ENCODE measurements at places on chromosomes 11 and 22.

DNA sequence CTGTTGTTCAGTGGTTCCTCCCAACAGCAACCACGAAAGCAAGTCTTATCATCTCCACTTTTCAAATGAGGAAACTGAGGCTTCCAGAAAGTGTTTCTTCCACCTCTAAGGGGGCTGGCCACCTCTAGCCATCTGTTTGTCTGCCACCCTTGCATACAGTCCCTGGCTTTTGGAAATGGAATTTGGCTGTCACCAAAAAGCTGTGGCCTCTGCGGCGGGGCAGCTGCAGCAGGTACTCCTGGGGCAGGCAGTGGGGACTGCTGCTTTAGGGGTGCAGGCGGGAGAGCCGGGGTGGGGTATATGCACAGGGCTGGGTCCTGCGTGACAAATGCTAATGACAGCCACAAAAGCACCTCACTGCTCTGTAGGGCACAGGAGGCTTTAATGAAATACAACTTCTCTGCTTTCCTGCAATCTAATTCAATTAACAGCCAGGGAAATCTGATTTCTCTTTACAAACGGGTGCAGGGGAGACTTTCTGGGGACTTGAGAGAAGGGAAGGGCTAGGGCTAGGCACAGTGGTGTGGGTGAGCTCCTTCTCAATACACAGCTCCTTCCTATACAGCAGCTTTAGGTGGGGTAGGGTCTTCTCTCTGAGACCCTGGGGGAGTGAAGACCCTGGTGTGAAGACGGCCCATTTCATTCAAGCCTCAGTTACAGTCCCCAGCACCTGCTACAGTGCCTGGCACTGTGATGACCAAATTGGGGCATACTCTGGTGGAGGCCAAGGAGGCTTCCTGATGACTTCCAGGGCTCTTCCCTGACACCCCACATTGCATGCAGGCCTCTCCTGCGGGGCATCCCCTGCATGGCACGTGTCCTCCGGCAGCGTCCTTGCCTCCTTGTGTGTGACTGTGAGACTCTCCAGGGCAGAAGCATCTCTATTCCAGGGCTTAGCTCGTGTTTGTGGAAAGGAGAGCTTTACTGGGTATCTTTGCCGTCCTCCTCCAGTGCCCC is 161.6 kb downstream of the CEP164 start:
- DNase-seq: no peak

- DNase-seq: peak; percentile 76
Measured at GRCh38 chr22:18968011-18968749, 32.1 kb upstream of the PRODH start.

GRCh38 chr22:44493206-44493605 is 4.8 kb downstream of the RTL6 start:
- DNase-seq: no peak

DNA sequence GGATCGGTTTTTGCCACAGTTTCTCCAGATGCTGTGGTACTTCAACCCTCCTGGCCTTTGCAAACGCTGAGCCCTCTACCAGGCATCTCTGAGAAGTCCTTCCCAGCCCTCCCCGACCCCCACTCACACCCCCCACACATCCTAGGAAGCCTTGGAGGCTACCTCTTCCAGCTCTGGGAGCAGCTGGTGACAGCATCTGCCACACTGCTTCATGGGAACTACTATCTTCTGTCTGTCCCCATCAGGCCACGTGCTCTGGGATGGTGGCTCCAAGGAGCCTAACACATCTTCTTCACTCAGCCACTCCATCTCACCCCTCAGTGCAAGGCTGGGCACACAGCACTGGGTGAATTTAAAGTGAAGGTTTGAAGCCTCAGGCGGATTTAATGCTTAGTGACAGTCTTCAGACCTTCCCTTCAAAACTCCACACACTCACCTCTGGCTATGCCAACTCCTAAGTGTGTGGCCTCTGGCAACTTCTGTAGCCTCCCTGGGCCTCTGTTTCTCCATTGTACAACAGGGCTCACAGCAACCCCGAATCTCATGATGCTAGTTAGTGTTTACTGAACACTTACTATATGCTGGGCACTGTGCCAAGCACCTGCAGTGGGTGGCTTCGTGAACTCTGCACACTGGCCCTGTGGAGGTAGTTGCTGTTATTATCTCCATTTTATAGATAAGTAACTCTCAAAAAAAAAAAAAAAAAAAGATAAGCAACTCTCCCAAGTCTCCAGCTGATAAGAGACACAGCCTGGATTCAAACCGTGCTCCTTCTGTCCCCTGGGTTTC is 7.3 kb upstream of the TP53I11 start:
- peak; percentile 57 for DNase-seq

- DNase-seq: peak; percentile 90
Measured at GRCh38 chr11:134331354-134332188, at the start of gene GLB1L2. Gene GLB1L2, plus strand, starts transcription at chr11:134331988. Its CDS starts 74 bp downstream, at chr11:134332062.

DNA sequence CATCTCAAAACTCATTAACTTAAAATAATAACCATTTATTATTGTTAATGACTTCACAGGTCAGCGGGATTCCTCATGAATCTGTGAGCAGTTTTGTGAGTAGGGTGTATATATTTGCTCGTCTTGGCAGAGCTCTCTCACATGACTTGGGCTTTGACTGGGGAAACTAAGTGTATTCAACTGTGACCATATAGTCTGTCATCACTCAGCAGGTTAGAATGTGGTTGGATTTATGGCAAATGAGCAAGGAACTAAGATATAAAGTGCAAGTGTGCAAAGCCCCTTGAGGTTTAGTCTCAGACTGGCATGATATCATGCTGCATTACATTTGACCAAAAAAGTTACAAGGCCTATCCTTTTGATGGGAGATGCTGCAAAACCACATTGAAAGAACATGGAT is 254.8 kb downstream of the CNTN5 start:
- no peak for DNase-seq

DNA sequence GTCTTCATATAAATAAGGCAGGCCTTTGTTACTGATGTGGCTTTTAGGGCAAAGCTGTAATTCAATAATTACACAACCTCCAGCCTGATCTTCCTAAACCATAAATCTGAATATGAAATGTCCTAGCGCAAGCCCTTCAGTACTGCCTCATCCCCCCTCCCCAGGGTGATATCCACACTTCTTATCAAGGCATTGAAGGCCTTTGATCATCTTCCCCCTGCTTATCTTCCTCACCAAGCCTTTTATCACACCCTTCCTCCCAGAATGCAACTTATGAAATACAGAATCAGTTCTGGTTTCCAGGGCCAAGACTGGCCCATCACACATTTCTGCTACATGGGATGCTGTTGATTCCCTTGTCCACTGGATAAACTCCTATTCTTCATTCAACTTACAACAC is 12.1 kb downstream of the SPON1 start:
- DNase-seq: no peak

GRCh38 chr11:2180789-2181370 is 9.3 kb upstream of the TH start:
- DNase-seq: no peak

- DNase-seq: peak; percentile 4
Measured at GRCh38 chr11:14852571-14853177, 39.4 kb downstream of the CYP2R1 start.

DNA sequence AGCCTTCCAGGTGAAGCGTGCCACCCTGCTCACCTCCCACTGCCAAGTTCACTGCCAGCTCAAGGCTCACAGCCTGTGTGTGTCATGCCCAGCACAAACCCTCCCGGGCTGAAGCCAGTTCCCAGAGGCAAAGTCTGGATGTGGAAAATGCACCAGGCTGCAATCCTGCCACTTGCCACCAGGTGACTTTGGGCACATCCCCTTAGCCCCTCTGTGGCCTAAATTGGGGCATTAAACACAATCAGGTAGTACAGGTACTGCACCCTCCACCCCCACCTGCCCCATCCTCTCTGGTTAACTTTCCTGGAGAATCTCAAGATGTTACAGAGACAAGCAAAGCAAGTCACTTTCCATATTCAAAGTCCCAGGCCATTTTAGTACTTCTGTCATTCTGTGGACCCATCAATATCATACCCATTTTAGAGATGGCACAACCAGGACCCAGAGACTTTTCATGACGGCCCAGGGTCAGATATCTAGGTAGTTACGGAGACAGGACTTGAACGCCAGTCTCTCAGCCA is 1.8 kb upstream of the RASD2 start:
- DNase-seq: no peak

DNA sequence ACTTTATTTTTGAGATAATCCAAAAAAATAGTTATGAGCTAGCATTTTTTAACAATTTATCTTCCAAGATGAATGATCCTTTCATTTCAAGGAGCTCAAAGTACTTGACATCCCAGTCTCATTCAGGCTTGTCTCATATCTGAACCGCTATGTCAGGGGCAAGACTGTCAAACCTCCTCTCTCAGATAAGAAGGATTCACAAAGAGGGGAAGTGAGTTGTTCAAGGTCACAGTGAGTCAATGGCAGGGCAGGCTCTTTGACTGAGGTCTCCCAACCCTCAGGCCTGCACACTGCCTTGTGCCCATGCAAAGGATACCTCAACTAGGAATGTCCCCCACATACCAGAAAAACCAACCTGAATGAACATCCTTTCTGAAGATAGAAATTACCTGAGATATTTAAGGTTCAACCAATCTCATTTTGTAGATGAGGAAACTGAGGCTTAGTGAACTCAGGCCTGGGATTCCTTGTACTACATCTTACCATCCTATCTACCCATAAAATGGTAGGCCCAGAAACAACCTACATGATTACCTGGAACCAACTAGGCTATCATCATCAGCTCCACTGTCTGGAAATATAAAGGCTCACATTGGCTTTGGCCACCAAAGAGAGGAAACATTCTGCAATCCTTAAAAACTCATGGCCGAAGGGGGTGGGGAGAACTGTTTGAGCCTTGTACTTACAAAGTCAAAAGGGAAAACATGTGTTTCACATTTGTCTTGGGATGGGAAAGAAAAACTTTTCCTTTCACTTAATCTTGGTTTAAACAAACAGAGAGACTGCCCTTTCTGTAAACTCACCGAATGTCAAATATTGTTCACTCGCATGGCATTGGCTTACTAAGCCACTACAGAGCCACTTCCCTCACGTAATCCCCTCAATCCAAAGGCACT is 51.1 kb downstream of the LIF start:
- DNase-seq: no peak

GRCh38 chr11:1113405-1114201 is 38.9 kb downstream of the MUC2 start:
- no peak for DNase-seq

GRCh38 chr11:104713401-104713800 is 184.9 kb downstream of the CASP12 start:
- DNase-seq: no peak

DNA sequence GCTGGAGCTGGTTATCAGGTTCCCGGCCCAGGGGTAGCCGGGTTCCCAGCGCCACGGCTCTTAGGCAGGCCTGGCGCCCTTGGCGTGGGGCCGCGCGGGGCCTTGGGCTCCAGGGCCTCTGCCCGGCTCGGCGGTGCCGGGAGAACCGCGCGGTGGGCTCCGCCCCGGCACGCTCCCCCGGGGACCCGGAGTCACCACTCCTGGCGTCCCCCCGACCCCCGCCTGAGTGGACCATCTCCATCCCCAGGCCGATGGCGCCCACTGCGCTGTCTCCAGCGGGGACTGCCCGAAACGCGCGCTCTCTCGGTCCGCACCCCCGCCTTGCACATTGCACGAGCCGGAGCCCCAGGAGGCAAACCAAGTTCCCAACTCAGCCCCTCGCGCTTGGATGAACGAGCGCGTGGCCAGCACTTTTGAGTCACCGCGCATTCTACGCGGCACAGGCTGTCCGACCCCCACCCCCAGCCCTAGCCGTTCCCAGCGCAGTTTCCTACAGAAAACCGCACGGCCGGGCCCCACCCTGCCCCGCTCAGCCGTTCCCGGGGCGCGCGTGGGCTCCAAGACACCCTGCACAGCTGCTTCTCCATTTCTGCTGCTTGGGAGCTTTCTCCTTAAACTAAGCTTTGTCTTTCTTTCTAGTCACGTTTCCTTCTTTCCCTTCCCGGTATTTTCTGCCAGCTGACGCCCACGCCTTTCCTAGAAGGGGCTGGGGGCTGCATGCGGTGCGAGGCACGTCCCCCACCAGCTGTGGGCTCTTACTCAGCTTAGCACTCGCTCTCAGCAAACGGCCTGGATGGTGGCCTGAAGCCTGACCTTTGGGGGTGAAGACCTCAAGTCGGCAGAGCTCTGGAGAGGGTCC is 650 bp upstream of the CHID1 start:
- DNase-seq: peak; percentile 62

DNA sequence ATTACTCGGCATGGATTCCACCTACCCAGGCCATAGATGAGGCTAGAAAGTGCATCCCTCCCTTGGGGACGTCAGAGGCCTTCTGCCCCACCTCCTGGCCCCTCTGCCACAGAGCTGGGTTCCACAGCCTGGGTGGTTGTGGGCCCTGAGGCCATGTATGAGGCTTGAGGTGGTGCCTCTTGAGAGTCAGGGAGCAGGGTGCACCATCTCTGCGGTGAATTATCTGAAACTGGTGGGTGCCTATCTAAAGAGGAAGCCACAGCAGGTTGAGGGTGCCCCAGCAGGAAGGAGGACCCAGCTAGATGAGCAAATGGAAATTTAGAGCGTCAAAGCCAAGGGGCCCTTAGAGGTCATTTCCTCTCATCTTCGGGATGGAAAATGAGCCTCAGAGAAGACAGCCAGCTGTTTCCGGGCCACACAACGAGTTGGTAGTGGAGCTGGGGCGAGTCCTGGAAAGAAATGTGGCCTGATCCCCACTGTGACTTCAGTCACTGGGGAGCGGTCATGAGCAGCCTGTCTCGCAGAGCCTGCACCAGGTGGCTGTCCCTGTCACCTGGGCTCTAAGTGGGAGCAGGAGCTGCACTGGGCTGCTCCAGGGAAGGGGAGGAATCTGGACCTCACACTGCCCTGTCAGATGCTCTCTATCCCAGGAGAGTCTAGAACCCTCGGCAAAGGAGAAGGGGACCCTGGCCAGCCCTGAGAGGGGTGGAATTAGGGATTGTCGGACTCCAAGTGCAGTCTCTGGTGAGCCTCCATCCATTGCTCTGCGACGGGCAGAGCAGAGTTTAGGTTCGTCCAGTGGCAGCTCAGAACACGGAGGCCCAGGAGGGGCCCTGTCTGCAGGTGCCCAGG is 7.3 kb downstream of the ADORA2A start:
- no peak for DNase-seq

DNA sequence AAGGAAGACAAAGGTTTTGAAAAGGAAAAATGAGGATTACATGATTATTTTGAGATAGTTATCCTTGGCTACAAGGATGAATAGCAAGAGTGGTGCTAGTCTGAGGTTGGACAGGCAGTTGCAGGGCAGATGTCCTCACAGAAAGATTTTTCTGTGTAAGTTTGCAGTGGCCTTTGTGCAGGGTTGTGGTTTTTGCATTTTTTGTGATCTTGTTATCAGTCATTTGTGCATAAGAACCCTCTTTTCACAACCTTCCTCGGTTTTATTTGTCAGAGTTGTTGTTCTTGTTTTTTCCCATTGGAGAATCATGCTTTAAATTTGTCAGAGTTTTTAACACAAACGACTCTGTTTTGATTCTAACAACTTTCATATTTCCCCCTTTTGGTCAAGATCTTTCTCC is 1.4 kb downstream of the CCDC134 start:
- no peak for DNase-seq

- DNase-seq: no peak
Measured at GRCh38 chr11:7531011-7531410, 17.2 kb downstream of the PPFIBP2 start.

Measured in hepatocyte (in vitro differentiated cells).